ENCODE measurements at places on chromosomes 16 and 17.

- no peak for DNase-seq
Observed at GRCh38 chr16:66661210-66661560, 35.4 kb downstream of the CMTM4 start.

DNA sequence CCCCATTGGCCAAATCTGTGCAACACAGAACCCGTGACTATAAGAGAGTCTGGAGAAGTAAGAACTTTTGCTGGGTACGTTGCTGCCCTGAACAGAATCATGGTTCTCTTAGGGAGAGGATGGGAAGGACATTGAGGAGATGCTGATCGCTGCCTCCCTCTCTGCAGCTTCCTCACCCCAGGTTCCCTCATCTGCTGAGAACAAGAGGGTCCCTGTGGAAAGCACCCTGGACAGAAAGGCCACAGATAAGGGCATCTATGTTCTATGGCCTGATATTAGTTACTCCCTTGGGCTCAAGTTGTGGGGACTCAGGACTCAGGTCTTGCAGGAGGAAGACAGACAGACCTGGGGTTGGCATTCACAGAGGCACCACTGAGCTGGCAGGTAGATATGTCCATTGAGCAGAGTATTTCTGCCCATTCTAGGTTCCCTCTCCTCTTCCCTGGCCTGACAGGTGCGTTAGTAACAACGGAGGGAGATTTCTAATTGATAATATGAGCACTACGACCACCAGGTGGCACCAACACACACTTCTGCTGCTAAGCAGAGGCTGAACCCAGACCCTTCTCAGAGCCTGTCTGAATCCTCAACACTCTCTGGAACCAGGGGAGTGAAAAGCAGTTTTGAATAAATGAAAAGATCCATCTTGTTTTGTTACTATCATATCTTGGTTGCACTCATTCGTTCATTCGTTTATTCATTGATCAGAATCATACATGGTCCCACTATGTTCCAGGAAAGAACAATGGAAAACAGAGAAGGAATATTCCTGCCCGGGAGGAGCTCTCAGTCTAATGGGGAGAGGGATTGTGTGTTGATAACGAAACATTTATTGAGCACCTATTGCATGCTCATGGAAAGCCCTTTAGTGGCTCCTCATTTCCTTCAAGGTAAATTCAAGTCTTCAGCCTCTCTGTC, 56.4 kb downstream of the SLC6A2 start:
- DNase-seq = peak; percentile 27

DNA sequence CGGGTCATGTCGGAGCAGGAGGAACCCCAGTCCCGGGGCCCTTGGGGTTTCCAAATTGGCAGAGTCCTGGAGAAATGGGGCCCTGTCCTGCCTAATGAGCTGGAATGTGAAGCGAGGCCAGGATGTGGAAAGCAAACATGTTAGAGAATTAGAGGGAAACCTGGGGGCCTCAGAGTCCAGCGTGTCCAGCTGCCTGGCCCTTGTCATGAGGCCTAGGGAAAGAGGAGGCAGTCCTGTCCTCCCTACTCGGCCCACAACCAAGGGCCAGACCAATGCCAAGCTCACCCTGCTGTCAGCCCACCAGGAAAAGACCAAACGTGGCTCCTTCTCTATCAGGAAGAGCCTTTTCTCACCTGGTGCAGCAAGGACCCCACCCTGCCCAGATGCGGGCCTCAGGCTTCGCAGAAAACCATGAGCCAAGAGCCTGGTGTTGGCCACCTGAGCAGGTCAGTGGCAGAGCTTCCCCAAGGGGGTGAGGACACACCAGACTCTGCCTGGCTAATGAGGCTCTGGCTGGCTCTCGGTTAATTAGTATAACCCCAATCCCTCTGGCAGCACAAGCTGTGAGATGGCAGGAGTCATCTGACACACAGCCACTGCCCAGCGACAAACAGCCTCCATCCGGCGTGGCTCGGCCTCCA, 10.1 kb downstream of the TEKT5 start:
- no peak for DNase-seq

- DNase-seq = no peak
Observed at GRCh38 chr16:81738783-81739496, 40.2 kb upstream of the PLCG2 start.

DNA sequence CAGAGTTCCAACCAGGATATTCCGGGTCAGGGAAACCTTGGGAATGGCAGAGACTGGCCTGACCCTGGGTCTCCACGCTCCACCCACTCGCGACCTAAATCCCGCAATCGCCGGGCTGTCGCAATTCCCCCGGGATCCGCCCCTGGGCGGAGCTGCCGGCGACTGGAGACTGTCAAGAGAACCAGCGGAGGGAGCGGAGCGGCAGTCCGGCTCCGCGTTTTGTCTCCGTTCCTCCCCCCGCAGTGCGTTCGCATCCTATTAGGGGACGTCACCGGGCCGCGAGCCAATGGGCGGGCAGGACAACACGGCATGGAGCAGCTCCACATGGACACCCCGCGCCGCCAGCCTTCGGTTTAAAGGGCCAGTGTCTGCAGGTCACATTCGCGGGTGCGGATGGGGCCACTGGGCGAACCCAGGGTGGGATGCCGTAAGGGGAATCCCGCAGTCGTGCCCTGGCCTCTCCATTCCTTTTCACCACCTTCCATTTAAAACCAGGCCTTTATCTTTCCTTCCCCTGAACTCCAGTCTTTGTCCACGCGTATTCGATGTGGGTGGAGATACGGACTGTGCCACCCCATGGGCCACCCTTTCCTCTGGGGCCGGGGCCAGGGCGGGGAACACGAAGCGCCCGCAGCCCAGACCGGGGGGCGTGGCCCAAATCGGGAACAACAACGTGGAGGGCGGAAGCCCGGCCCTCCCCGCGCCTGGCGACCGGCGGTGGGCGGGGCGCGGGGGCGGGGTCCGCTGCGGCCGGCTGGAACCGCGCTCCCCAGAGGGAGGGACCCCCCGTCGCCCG, 764 bp upstream of the MNT start:
- peak; percentile 91 for DNase-seq

DNA sequence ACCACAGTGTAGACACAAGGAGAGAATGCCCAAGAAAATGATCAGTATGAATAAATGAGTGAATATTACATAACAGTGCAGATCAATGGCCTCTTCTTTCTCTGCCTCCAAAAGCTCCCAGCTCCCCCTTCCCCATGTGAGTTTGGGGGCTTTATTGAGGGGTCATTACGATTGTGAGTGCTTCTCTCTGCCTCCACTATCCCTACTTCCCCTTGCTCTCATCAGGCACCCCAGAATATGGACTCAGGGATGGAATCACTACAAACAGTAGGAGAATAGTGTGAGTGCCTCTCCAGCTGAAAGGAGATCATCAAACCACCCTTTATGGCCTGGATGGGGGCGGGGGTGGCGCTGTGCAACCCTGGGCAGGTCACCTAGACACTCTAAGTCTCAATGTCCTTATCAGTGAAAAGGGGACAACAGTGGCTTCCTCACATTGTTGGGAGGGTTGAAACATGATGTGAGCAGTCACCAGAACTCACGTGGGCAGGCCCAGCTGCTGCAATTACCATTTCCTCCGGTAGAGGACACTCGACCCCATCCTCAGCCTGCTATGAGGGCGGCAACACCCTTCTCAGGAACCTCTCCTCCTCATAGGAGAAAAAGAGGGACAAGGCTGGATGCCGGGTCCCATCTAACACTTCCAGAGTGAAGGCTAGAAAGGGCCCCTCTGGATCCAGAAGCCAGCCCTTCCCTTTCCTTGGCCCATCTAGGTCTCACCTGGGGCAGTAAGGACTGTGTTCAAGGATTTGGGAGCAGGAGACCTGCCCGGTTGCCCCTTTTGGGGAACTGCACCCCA, 2.1 kb upstream of the EPOP start:
- peak; percentile 67 for DNase-seq

GRCh38 chr17:40515491-40516041, 14.1 kb upstream of the TNS4 start:
- no peak for DNase-seq

DNA sequence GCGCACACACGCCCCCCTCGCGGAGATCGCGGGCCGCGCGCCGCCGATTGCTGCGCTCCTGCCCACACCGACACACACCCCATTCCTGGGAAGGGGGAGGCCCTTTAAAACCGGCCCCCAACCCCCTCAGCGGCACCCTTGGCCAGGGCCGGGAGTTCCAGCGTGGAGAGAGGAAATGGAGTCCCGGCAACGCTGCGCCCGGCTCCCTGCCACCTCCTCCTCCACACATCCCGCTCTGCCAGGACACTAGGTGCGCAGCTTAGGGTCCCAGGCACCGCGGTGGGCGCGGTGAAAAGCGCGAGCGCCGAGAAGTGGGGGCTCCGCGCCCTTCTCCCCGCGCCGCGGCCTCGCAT, 397 bp downstream of the CDC42EP4 start:
- no peak for DNase-seq

- no peak for DNase-seq
Observed at GRCh38 chr16:13154799-13155198, 253.4 kb downstream of the SHISA9 start.

DNA sequence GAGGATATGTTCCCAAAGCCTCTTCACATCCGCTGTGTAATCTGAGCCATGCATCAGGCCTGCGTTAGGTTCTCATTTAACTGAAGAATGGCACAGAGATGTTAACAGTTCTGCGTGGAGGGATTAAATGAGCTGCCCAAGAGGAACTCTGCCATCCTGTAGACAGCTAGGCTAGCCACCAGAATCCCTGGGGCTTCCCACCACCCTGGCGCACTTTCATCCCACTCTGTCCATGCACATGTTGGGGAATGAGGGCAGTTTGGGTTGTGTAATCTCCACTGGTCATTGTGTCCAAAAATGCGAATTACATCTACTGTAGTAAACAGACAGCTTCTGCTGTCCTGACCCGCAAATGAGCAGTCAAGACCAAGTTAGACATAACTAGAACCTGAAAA, 1.0 kb upstream of the GLG1 start:
- peak; percentile 6 for DNase-seq

- DNase-seq = no peak
Observed at GRCh38 chr16:50711040-50711439, 17.6 kb downstream of the NOD2 start.

DNA sequence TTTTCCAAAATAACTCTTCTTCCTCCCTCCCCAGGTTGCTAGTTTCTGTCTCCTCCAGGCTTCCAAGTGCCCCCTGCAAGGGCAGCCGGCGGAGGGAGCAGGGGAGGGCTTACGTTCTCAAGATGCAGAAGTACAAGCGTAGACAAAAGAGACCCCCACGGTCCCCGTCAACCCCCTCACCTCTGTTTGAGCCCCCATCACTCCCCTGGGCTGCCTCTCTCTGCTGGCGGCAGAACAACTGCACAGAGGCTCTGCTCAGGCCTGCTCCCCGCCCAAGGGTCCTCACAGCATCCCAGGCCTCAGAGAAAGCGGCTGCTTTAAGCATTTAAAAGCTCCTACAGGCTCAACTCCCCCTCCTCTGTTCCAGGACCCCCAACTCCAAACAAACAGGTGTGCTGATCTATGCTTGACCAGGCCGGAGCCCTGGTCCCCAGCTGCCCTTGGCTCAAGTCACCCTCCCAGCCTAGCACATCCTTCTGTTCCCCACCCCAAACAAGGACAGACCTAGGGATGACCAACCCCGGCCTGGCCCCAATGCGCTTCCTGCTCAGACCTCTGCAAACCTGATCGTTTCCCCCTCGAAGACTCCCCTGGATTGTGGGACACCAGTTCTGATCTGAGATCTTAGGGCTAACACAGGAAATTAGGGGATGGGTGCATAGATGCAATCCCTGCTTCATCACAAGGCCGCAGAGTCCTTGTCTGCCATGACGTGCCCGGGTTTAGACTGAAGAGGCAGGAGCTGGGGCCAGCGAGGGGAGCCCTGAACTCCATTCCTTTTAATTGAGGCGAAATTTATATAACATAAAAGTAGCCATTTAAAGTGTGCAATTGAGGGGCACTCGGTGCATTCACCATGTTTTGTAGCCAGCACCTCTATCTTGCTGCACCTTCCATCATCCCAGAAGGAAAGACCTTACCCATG, 17.2 kb upstream of the RBFOX3 start:
- no peak for DNase-seq
